HuH-7.5 (cell line): ENCODE measurements at places on chromosomes 4 and X.

DNA sequence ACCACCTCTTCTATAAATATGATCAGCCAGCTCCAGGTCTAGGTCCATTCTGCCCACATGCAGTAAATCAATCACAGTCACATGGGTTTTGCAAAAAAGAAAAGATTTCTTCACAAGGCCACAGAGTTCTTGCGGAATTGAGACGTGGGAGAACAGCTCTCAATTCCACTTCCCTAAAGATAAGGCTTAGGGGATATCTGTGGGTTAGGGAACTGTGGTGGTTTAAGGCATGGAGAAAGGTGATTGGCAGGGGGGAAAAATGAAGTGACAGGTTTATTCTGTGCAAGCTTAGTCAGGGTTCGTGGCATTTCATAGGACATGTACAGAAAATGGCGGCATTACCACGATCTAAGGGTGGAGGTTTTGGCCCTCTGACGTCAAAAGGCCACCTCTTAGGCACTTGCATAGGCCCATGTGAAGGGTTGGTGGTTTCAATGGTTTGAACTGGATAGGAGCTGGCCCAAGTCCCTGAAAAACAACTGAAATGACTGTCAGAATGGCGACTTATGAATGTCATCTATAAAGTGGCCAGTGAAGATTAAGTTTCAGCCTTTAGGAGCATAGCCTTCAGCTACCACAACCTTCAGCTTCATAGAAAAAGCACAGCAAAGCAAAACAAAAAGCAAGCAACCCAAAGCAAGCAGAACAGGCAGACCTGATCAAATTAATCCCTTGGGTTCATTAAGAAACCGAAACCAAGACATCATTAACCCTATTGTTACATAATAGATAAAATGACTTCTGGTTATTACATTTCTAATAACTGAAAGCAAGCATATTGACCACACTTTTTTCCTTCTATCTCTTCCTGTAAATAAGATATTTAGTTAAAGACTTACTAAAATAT is 289.8 kb upstream of the SFRP2 start:
- DNase-seq: no peak

- DNase-seq: no peak
Observed at GRCh38 chrX:154517101-154517781, 1.2 kb upstream of the FAM3A start.

DNA sequence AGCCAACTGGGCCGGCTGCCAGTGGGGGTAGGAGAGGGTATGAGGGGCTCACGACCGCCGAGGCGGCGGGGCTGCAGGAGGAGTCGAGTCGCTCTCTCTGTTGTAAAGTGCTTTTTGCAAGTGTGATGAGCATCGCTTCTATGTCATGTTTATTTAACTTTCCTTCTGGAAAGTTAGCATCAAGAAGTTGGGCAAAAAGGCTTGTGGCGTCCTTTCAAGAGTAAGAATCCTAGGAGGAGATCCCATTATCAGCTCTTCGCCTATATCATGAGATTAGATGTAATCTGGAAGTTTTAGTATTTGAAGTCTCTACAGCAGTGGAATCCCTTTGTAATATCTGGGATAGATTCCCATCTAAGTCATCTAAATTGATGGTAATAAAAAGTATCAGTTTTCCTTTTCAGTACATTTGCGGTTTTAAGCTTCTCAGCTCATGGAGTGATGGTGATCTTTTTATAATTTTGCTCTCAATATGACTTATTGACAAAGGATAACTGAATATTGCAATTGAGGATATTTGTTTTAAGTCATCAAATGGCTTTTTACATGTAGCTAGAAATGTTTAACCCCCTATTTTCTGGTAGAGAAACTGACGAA is 1.7 kb downstream of the GALNT7 start:
- DNase-seq: no peak

GRCh38 chr4:65669111-65670019 is 924 bp downstream of the EPHA5 start:
- peak; percentile 35 for DNase-seq

DNA sequence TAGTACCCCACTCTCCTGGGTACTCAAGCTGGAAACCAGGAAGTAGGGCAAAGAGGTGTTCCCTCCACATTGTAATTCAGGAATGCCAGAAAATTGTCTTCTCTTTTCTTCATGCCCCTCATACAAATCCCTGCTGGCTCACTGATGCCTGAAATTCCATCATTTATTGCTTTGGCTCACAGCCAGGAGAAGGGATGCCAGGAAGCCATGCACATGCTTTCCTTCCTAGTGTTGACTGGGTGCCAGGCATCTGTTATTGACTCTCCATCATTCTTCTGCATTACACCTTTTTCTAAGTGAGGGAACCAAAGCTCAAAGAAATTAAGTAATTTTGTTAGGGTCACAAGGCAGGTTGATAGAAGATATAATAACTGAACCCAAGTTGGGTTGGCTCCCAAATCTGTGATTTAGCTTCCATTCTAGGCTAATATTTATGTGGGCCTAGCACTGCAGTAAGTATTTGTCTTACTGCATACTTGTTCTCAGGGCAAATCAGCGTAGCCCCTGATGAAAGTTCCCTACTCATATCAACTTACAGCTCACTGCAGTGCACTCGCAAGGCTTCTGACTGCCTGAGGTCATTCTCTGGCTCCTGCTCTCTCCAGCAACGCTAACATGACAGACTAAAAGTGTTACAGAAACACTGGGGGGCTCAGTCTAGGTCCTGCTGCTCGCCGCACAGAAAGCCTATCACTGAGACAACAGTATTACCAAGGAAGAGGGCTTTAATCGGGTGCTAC is 89.0 kb downstream of the TRAPPC11 start:
- no peak for DNase-seq

- DNase-seq: no peak
Observed at GRCh38 chr4:119977076-119977940, 89.3 kb downstream of the MAD2L1 start.

DNA sequence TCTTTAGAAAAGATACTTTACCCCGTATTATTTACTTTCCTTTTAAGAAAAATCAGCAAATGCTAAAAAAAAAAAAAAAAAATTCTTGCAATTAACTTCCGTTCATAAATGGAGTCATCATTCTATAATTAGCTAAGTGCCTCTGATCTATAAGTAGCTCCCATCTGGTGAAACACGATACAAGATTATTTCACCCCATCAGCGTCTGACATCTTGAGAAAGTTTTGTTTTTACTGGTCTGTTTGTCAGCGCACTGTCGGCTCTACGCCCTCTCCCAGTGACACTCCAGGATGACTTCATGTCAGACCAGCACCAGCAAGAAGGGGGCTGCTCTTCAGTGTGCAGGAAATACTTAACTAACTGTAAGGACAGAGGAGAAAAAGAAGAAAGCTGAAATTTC is 108.3 kb downstream of the AFAP1 start:
- no peak for DNase-seq

- DNase-seq: no peak
Observed at GRCh38 chrX:77975755-77976154, 6.3 kb upstream of the PGAM4 start.

DNA sequence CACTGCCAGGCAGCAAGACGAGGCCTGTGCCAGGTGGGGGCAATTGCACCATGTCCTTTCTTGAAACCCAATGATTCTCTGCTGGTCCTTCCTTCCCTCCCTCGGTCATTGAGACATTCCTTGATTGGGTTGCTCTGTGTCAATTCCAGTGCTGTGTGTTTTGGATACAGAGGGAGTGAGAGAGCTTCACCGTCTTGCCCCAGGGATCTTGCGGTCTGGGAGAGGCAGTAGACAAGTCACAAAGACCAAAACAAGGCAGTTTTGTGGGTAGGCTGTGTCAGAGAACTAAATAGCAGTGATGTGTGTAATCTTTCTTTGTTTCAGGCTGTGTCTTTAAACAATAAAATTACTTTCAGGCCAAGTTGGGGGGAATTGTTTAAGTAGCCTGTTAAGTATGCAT is 38.8 kb upstream of the TADA2B start:
- DNase-seq: no peak

DNA sequence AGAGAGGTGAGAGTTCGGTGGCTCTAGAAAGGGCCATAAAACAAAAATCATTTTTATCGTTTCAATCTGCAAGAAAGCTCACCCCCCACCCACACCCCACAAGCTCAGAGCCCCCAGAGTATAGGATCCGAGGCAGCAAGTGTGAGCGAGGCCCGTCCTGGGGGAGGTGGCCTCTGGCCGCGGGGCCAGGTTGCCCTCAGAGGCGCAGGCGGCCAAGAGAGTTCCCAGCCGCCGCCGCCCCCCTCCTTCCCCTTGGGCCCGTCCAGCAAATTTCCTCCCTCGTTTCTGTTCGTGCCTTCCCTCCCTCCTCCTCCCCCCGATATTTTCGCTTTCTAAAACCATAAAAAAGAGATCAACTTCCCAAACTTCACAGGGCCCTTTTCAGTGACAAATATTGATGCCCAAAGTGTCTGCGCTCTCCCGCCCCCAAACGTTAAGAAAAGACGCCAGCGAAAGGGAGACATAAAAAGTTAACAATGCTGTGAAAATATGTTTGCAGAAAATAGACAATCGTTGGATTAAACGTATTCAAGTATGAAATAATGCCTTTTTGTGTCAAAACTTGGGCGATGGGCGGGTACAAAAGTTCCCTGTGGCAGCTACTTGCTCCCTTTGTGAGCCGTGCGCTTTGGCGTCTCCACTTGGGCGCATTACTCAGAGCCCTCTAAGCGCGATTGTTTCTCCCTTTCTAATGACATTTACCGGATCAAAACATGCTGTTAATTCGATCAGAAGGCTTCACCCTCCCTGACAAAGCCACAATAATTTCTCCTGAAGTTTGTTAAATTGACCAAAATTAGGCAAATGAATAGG is 1.1 kb upstream of the HELT start:
- DNase-seq: no peak

- no peak for DNase-seq
Observed at GRCh38 chr4:25088093-25088952, 57.6 kb upstream of the LGI2 start.

DNA sequence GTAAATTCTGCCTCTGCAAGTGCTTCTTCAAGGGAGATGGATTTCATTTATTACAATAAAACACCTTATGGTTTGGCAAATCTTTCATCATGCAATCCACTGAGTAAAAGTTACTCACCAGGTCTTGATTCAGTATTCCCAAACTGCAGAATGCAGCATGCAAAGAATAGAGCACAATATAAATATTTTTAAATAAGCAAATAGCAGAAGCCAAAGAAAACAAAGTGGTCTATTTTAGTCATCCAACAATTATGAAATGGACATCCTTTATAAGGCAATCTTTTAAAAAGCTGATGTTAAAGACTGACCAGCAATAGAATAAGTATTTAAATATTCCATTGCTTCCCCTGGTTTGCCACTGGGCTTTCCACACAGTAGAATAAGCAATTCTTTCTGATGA is 59.5 kb downstream of the SLC39A8 start:
- DNase-seq: no peak

- DNase-seq: no peak
Observed at GRCh38 chrX:120999413-120999812, 13.9 kb upstream of the CT47A1 start.

DNA sequence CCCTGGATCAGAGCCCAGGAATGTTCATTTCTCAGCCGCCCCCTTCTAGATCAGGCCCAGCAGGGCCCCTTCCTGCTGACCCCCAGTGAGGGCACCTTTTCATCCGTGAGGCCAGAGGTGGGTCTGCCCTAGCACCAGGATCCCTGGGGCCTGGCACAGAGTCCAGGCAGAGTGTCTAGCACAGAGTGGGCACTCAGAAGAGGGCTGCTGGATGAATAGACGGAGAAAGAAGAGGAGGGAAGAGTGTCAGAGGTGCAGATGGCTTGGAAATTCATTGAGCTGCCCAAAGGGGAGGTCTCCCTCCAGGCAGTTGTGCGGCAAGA is 106.5 kb downstream of the CPZ start:
- DNase-seq: no peak

DNA sequence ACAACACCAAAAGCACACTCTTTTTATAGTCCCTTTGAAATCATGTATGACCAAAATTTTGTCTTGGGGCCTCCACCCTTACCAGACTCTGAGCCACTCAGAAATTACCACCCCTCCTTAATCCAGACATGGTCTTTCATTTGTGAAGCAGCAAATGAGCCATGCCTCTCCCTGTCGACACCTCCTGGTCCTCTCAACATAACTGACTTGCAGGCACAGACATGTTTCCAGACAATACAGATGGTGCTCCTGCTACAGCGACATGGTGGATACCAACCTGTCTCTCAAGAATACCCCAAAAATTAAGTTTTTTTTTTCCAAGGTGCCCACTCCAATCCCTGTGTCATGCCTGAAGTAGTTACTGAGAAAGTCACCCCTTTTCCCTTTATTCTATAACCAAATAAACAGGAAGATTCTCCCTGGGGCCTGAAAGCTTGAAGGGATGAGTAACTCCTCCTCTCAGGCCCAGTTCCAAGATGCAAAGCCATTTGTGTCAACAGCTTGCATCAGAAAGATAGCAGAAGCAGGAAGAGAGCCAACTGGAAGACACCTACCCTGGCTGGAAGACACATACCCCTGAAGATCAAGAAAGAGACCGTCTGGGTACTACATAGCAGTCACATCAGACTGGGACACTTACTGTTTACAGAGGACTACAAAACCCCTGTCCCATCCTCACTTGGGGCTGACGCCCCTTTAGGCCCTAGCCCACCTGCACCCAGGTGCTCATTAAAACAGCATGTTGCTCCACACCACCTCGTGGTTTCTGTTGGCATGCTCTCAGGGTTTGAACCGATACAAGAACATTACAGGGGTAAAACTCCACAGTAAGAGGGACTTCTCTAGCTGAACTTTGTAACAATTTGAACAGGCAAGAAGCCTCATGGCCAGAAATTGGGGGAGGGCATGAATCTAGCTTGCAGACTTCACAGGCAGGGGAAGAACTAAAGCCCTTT is 5.5 kb upstream of the UGT2B17 start:
- DNase-seq: no peak

DNA sequence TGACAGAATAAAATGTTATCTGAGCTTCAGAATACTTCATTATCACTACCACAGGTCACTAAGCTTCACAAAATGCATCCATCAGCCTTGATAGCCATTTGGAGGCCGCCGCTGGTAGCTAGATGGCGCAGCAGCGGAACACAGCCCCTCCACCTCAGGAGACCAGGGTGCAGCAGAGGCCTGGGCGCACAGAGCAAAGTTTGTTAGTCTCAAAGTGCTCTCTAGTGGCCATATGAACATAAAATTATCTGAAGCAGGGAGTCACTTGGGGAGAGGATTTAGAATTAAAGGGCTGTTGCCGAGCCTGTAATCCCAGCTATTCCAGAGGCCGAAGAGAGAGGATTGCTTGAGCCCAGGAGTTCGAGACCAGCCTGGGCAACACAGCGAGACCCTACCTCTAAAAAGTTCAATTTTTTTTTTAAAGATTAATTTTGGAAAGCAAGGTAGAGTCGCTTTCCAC is 8.1 kb upstream of the DCTD start:
- no peak for DNase-seq

DNA sequence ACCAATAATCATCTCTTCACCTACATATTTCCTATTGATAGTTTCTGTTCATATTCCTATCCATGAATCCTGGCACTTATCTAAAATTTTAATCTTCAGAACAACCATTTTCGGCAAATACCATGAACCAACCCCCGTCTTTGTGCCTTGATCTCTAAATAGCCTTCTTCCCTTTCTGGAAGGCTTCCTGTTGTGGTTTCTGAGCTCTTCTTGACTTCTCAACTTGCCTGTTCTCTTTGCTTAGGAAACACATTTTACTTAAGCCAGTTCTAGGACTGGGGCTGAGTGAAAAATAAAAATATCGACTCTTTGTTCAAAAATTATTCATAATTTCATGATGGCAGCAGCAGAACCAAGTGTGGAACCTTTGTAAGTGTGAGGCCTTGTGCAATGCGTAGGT is 882.4 kb downstream of the C4orf33 start:
- DNase-seq: no peak

- DNase-seq: no peak
Observed at GRCh38 chr4:11183356-11183740, 245.3 kb downstream of the HS3ST1 start.

GRCh38 chr4:74499986-74500781 is 55.2 kb downstream of the AREG start:
- DNase-seq: no peak
